T follicular helper cell (primary cell): ENCODE measurements at places on chromosomes 16 and 17.

- no peak for DNase-seq
Measured at GRCh38 chr16:51148678-51149228, 2.3 kb downstream of the SALL1 start.

DNA sequence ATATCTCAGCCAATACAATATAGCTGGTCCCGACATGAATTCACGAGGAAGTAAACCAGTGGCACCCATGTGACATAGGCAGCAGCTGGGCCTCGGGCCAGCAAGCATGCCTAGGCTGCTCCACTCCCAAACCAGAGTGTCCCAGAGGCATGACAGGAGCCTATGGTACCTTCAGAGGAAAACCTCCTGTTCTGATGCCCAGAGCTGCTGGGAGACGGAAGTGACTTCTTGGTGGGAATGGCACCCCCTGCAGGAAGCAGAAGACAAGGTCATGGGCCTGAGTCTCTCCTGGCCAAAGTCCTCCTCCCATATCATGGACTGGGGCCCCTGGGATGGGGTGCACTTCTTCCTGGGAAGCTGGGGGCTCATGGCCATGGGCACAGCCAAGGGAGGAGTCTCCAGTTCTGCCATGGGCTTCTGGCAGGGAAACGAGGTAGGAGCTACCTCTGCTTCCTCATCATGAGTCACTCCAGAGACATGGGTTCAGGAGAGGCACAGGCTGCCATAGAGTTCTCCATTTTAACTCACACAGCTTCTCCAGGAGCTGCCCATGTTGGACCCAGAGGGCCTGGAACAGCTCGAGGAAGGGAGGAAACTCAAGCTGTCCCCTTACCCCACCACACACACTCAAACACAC lies 13.4 kb downstream of the FBF1 start:
- no peak for DNase-seq

- no peak for DNase-seq
Measured at GRCh38 chr17:65772989-65773388, 211.5 kb upstream of the AXIN2 start.

DNA sequence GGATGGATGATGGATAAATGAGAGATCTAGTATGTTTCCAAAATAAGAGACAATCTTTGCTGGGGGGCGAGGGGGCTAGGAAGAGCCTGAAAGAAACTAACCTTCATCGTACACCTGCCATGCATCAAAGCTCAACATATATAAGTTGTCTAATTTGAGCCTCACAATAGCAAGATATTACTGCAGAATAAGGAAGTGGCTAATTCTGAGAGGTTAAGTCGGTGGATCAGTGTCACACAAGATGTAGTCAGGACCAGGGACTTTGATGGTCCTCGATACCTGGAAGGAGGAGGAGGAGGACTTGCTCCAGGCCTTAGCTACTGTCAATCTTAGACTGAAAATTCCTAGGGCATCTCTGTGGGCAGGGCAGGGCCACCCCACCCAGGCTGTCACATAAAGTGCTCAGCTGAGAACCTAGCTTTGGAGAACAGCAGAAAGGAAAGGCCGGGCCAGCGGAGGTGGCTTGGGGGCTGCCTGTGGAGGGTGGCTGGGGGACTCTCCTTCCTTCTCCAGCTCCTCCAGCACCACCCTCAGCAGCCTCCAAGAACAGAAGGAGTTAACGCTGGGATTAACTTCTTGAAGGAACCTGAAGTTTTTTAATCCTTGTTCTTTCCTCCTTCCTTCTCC lies 460 bp upstream of the SLC13A2 start:
- no peak for DNase-seq

DNA sequence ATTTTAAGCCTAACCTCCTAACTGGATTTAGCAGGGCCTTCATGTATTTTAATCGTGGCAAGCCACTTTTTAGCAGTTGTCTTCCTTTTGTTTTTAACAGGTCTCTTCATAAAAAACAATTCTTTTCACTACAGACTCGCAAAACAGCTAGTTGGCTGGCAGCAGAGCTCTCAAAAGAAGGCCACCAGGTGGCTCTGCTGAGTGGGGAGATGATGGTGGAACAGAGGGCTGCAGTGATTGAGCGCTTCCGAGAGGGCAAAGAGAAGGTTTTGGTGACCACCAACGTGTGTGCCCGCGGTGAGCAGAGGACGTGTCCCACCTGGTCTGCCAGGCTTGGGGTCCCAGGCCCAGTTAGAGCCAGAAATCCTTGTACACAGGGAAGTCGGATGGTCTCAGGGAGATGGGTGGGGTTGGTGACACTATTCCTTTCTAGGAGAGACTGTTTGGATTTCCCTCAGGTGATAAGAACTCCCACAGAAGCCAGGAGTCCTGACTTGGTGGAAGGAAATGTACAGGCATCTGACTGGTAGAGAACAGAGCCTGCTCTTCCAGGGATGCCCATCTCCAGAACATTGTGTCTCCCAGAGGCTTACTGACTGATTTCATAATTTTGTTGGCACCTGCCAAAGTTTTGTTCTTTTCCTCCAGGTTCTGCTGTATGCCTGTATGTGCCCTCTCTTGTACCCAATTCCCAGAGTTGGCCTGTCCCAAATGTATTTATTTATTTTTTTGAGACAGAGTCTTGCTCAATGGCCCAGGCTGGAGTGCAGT lies 14.9 kb upstream of the DDX19A start:
- no peak for DNase-seq

GRCh38 chr16:67030221-67030962 lies 1.4 kb downstream of the CBFB start:
- DNase-seq, result no peak

- no peak for DNase-seq
Measured at GRCh38 chr17:81027591-81028505, 7.1 kb upstream of the BAIAP2 start.
